ENCODE measurements at places on chromosomes 1 and 21.
A peak's percentile ranks its signal among the peaks of the same experiment; 100 is the strongest.

DNA sequence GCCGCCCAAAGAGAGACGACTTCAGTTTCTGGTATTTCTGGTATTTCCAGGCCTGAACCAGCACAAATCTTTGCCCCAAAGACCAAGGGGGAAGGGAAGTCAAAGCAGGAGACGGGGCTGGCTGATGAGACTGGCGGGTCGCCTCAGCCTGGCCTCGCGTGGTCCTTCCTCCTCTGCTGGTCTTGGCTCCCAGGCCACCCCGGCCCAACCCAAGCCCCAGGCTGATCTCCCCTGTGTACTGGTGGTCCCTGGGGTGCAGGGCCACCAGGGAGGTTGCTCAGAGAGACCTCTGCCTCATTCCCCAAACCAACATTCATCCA, 19.9 kb downstream of the WNT4 start:
- no peak for DNase-seq

DNA sequence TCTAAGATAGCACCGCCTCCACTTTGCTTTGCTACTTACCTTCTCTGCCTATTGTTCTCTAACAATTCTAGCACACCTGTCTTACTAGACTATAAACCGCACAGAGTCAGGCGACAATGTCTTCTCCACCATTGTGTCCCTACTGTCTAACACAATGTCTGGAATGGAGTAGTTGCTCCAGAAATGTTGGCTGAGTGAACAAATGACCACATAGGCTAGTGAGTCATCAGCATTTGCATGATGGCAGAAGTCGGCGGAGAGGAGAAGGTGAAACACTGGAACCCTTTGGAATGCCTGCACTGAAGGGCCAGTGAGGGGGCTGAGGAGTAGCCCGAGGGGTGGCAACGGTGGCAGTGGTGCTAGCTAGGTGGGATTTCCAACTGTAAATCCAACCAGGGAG, 14.0 kb upstream of the PABPC4 start:
- no peak for DNase-seq

GRCh38 chr21:29892379-29892778, 47.4 kb downstream of the GRIK1 start:
- no peak for DNase-seq

- DNase-seq = no peak
These were observed 64.1 kb upstream of the RNPC3 start for GRCh38 chr1:103461161-103462105.

- no peak for DNase-seq
These were observed 54.7 kb downstream of the B3GALT5 start for GRCh38 chr21:39667353-39667891.

GRCh38 chr1:3533067-3534048, 78.0 kb downstream of the MEGF6 start:
- DNase-seq = peak; percentile 60

- DNase-seq = no peak
These were observed 14.2 kb downstream of the MARCKSL1 start for GRCh38 chr1:32321712-32322291.

- DNase-seq = no peak
These were observed 58.1 kb downstream of the SYDE2 start for GRCh38 chr1:85142753-85143152.

DNA sequence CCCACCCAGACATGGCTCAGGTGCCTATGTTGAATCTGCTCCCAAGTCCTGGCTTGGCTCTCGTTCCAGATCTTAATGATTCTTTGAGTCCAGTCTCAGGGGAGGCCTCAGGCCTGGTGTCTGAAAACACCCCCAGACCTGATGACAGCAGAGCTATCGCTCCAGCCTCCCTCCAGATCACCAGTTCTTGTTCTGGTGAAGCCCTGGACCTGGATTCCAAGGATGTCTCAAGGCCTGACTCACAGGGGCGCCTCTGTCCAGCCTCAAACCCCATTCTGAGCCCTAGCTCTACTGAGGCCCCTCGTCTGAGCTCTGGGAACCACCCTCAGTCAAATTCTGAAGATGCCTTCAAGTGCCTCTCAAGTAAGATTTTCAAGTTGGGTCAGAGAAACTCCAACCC, 11.4 kb downstream of the MROH7 start:
- DNase-seq = no peak

DNA sequence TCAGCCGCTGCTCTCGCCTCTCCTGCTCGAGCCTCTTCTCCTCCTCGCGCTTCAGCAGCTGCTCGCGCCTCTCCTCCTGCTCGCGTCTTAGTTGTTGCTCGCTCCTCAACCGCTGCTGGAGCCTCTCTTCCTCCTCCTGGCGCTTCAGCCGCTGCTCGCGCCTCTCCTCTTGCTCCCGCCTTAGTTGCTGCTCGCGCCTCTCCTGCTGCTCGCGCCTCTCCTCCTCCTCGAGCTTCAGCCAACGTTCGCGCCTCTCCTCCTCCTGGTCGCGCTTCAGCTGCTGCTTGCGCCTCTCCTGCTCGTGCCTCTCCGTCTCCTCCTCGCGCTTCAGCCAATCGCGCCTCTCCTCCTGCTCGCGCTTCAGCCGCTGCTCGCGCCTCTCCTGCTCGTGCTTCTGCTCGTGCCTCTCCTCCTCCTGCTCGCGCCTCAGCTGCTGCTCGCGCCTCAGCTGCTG, 3.7 kb downstream of the TCHH start:
- DNase-seq = peak; percentile 51
